ENCODE measurements at places on chromosomes 16 and 17. TPM values are rescaled to one million over a fixed set of nuclear protein-coding genes. Genes with fewer than 3 reads are reported as not detected.

Gene MYOCD
- 57.3 TPM for total RNA-seq

Gene SPPL2C
- not detected for total RNA-seq

- no peak for DNase-seq
Measured at GRCh38 chr16:68324780-68325357, 14.1 kb downstream of the PRMT7 start.

- no peak for DNase-seq
Measured at GRCh38 chr16:27199736-27200135, 3.6 kb upstream of the KDM8 start.

DNA sequence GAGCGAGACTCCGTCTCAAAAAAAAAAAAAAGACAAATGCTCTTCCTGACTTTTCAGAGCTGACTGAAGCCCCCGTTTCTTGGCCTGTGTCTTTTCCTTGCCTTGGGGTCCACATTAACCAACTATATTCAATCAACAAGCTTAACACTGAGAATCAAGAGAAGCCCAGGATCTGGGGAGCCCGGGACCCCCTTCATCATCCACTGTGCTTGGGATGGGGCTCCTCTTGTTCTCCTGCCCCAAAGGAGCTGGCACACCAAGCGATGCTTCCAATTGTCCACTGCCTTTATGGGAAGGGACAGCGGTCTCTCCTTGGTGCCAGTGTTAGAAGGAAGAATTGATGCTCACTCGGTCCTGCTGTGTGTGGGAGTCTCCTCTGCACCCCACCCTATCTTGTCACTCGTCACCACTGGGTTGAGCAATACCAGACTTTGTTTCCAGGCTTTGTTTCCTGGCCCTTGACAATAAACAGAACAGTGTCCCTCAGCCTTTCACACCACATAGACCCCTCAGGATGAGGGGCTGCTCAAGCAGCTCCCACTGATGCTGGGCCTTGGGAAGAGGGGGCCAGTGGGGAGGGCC is 146.7 kb downstream of the KCNJ12 start:
- no peak for DNase-seq
